Heart left ventricle (tissue), 16 donors: ENCODE measurements at places on chromosomes 4 and X.

DNA sequence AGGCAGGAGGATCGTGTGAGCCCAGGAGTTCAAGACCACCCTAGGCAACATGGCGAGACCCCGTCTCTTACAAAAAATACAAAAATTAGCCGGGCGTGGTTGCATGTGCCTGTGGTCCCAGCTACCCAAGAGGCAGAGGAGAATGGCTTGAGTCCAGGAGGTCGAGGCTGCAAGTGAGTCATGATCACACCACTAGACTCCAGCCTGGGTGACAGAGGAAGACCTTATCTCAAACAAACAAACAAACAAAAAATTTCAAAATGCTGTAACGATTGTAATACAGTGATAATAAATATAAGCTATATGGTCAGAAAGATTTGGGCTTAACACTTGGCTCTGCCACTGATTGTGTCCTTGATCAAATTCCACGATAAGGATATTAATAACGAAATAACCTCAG is 24.2 kb downstream of the SLC25A4 start:
- no peak for DNase-seq

DNA sequence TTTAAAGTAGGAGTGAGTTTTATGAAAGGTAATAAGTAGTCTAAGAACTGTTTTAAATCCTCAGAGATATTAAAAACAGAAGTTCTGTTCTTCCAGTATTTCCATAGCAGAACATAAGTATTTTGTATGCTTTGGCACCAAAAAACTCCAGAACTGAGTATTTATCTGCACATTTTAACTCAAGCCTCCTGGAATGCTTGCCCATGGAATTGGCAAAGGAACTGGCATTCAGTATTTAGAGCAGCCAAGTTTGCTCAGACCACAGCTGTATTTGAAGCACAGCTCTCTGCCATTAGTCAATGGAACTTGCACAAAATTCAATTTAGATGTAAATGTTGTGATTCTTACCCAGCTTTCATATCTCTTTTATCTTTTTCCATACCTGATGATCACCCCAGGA is 42.2 kb downstream of the NDNF start:
- DNase-seq: no peak

DNA sequence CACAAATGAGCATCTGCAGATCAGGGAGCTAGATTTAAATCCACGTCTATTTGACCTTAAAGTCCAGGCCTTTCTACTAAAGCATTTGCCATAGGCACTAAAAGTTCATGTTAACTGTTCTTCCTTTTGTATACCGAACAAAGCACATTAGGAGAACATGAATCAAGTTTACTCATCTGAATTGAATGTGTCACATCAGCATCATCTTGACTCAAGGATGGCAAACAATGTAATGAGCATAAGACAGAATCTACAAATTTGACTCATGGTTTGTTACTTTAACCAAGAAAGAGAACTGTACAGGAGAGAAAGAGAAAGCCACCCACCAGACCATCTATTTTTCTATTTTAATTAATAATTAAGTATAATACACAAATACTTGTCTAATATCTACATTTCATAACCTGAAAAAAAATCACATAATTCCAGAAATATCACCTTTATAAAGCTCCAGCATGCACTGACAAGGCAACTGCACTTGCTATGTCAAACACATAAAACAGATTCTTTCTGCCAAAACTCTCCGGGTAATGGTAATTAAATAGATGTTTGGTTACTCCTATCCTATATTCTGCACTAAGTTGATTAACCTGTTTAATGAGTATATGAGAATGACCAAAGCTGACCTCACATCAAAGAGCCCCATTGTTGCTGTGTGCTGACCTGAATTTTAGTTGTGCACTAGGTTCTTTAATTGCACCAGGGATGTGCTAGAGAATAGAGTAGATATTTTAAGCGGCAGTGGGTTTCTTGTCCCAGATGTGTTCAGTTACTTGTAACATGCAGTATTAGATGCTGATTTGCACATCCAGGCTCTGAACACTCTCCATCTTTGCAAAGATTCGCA is 42.5 kb upstream of the LEF1 start:
- no peak for DNase-seq

- DNase-seq: no peak
These were observed 318.4 kb downstream of the TEX13A start for GRCh38 chrX:104902070-104902469.

DNA sequence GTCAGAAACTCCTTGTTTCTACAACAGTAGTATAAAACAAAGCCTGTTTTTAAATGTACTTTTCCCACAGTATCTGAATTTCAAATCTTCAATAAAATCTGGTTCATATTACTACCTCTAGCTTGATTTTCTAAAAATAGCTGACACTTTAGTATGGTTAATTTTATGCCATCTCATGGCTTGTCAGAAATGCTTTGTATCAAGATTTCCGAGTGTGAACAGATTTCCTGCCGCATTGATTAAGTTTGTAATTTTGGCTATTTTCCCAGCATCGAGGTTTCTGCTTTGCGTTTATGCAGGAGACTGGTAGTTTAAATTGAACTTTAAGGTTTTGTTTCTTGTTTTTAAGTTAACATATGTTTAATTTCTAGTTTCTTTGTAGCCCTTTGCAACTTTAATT is 44.2 kb downstream of the CLCN3 start:
- no peak for DNase-seq

GRCh38 chr4:19983072-19983471 is 268.6 kb upstream of the SLIT2 start:
- DNase-seq: no peak

- no peak for DNase-seq
These were observed 771.7 kb upstream of the PCDH7 start for GRCh38 chr4:29948451-29948850.

GRCh38 chr4:144985014-144985413 is 113.0 kb downstream of the ANAPC10 start:
- DNase-seq: no peak

DNA sequence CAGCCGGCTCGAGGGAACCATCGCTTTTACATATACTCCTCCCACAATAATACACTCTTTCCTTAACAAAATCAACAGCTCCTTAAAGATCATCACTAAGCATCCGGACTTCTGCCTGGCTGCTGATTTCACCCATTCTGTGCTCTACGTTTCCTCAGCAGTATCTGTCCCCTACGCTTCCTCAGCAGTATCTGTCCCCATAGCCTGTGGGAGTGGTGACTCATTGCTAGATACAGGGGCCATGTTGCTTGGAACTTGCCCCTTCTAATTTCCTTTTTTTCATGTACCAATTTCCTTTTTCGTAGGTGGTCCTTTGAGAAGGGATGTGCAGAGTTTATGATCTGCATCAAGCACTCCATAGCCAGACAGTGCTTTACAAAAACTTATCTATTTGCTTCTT is 18.6 kb downstream of the MAP3K15 start:
- no peak for DNase-seq

DNA sequence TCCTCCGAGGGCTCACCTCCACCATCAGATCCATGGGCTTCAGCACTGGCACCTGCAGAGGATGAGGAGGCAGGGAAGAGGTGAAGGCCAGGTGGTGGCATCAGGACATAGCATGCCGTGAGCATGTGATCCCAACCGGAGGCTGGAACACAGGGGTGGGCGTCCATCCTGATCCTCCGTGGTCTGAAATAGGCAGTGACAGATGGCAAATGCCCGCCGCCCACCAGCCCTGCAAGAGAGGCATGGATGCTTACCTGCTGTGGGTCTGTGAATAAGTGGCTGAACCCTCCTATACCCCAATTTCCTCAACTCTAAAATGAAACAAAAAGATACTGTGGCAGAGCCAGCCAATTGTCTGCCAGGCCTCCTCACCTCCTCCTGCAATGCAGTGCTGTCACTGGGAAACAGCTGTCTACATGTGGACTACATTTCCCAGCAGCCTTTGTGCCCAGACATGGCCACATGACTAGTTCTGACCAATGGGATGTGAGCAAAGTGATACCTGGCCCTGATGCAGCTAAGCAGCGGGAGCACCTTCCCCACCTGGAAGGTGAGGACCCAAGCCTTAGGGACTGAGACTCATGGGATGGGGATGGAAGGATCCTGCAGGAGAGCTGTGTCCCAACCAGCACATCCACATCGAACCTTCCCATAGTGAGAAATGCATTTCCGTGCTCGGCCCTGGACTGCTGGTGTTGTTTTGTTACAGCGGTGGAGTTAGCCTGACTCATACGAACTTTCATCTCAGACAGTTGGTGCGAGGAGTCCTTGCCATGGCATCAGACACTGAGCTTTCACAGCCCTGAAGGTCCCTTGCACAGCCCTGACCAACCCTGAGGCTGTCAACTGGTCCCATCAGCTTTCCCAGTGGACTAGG is 99.5 kb downstream of the PPP2R2C start:
- DNase-seq: peak; percentile 7

- no peak for DNase-seq
These were observed 71.4 kb downstream of the TMEM131L start for GRCh38 chr4:153537493-153537960.

GRCh38 chrX:109966246-109966645 is 36.7 kb upstream of the TMEM164 start:
- no peak for DNase-seq

DNA sequence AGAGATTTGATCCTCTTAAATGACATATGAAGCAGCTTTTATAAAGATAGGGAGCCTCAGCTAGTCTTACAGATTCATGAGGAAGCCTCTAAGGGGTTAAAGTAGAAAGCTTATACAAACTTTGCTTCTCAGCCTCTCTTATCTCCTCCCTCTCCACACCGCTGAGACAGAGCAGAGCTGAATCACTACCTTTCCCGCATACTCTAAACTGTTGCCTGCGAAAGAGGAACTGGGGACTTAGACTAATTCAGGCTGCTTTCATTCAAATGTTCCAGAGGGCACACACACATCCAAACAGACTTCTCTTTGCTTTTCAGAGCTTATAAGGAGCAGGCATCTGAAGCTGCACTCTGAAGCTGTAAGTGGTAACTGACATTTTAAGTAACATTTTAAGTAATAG is at the start of gene SERTM2:
Gene SERTM2 (plus strand): TSS at position 169 of the 400 bp plus-strand sequence. CDS start 7,213 bp downstream, outside the sequence.
- DNase-seq: no peak

- DNase-seq: no peak
These were observed 451.2 kb downstream of the FAT4 start for GRCh38 chr4:125765941-125766340.

DNA sequence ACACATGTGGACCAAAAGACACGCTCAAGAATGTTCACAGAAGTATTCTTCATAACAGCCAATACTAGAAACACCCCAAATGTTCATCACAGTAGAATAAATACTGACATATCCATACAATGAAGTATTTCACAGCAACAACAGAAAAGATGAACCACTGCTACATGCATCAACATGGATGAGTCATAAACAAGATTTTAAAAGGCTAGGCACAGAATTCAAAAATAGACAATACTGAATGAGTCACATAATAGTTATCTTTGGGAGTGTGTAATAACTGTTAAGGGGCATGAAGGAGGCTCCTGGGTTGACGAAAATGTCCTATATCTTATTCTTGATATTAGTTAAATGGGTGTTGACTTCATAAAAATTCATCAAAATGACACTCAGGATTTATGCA is 43.5 kb downstream of the CLOCK start:
- DNase-seq: no peak

GRCh38 chr4:33453916-33454315 is 2733.7 kb downstream of the PCDH7 start:
- no peak for DNase-seq

DNA sequence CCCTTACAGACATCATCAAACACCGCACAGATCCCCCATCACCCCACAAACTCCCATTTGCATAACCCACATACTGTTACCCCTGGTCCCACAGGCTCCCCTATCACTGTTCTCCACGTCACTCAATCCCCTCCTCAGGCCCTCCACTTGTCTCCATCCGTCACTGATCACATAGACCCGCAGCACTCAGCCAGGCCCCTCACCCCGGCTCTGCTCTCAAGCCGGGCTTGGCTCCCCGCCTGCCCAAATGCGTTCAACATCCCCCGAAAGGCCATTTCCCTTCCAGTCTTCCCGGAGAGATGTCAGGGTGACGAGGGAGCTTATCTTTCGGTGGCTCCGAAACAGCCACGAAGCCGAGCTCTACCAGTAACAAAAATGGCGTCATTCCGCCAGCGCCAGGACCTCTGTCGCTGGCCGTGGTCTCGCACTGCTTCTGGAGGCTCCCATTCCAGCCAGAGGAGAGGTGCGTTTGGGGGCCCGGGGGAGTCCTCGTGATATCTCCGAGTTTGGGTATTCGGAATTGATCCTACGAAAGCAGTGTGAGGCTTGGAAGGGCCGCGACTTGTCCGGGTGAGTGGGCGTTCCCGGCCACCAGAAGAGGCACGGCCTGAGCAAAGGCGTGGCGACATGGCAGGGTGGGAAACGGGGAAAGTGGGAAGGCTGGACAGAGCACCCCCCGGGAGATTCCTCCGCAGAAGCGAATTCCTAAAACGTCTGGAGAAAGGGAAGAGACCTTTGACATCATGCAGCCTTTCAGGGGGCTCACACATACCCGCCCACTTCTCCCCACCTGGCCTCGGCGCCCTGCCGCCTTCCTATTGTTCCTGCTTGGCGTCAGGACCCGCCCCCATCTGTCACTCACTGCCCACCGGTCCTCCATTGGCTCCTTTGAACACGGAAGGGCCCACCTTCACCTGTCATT is at the start of gene ZNF630:
Gene ZNF630 (minus strand): TSS at position 577 of the 922 bp plus-strand sequence. CDS start 4,754 bp downstream, outside the sequence.
- DNase-seq: peak; percentile 84

DNA sequence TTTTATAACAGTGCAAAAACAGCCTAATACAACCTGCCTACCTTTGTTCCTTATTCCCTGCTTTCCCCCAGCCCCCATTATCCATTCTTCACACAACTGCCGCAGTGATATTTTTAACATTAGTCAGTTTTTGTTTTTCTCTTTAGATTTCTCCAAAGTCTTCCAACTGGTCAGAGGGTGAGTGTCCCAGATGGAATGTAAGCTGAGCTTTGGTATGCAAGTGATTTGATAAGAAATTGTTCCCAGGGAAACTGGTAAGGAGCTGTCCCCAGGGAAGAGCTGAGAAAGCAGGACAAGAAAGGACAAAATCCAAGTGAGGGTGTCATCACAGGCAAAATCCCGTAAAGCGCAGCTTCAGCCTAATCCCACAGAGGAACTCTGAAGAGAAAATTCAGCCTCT is 475.5 kb upstream of the ADGRL3 start:
- DNase-seq: peak; percentile 10
